ENCODE measurements at places on chromosomes 4 and X. TPM values are rescaled to one million over a fixed set of nuclear protein-coding genes. Genes with fewer than 3 reads are reported as not detected.

The EGF gene
- total RNA-seq: 0.26 TPM

The PNCK gene
- 0.17 TPM for total RNA-seq

The CFAP47 gene
- total RNA-seq: under 0.01 TPM

The FAM53A gene
- 1.4 TPM for total RNA-seq

The UBL4A gene
- 32.2 TPM for total RNA-seq

The LRPAP1 gene
- 96.0 TPM for total RNA-seq

The SRPX gene
- 329 TPM for total RNA-seq

The PCSK1N gene
- 0.09 TPM for total RNA-seq

Data from bronchial smooth muscle cell (primary cell).